ENCODE measurements at places on chromosomes 4 and X.

- DNase-seq = no peak
These were observed 27.2 kb upstream of the IGSF1 start for GRCh38 chrX:131316260-131316659.

DNA sequence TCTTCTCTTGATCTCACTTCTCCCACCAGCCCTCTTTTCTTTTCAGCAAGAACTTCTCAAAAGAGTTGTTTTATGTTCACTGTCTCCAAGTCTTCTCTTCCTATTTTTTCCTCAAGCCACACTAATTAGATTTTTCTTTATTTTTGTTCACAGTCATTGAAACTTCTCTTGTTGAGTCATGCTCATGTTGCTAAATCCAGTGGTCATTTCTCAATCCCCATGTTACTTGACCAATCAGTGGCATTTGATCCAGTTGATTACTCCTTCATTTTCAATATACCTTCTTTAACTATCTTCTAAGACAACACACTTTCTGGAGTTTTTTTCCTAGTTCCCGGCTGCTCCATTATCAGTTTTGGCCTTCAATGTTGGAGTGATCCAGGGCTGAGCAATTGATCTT, 103.1 kb upstream of the LSM6 start:
- no peak for DNase-seq

- DNase-seq = no peak
These were observed 54.2 kb downstream of the EDNRA start for GRCh38 chr4:147535124-147535523.

- DNase-seq = peak; percentile 75
These were observed 58.7 kb upstream of the KDR start for GRCh38 chr4:55183926-55184599.

- no peak for DNase-seq
These were observed 67.7 kb upstream of the HS3ST1 start for GRCh38 chr4:11496351-11496829.

DNA sequence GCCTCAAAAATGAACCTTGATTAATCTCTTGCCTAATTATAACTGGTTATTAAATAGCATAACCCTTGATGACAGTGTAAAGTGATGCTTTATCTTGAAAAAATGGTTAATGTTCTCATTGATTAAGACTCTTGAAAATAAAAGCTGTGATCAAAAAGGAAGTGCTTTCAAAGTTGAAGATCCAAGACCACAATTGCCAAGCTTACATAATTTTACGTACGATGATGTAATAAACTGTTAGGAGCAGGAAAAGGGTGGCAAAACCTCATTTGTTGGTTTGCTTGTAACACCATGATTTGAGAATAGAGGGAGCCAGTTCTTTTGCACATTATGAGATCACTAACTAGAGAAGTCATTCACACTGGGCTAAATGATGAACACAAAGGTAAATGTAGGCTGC, 322.2 kb downstream of the ADGRL3 start:
- no peak for DNase-seq

GRCh38 chrX:101407748-101408531, at the start of the genes GLA and HNRNPH2:
TSS of gene GLA (minus strand) at chrX:101407925. CDS start at chrX:101407903, 22 bp downstream.
TSS of gene HNRNPH2 (plus strand) at chrX:101408222. CDS start at chrX:101411989, 3,767 bp downstream.
- peak; percentile 97 for DNase-seq

- peak; percentile 52 for DNase-seq
These were observed 71.0 kb downstream of the MTHFD2L start for GRCh38 chr4:74228691-74229640.

GRCh38 chrX:109372716-109373115, 109.2 kb downstream of the GUCY2F start:
- DNase-seq = no peak

- DNase-seq = no peak
These were observed 172.2 kb downstream of the HS6ST2 start for GRCh38 chrX:132786217-132786616.

DNA sequence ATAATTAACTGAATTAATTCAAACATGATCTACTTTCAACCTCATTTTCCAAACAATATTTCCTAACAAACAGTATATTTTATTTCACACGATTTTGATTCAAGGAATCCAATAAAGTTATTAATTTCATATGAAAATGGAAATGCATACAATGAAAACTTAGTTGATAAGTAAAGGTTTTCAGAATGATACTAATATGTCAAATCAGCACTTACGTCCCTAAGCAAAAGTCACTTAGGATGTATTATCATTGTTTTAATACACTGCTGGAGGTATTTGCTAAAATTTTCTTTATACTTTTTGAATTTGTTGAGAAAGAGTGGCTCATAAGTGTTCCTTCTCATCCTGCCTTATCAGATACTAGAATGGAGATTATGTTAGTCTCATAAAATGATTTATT, 266.8 kb upstream of the PUDP start:
- DNase-seq = no peak

DNA sequence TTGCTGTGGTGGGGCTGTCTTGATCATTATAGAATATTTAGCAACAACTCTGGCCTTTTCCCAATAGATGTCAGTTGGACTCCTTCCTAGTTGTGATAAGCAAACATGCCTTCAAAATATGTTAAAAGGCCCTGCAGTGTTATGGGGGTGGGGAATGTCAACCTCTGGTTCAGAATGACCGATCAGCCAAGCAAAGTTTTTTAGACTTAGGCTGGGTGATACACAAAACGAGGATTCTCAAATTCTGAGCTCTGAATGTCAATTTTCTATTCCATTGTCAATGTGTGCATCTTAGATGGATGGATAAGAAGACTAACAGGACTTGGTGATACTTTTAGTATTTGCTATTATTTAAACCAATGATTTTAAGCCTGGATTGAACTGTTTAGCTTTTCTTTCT, 940.0 kb upstream of the GRIA3 start:
- no peak for DNase-seq

DNA sequence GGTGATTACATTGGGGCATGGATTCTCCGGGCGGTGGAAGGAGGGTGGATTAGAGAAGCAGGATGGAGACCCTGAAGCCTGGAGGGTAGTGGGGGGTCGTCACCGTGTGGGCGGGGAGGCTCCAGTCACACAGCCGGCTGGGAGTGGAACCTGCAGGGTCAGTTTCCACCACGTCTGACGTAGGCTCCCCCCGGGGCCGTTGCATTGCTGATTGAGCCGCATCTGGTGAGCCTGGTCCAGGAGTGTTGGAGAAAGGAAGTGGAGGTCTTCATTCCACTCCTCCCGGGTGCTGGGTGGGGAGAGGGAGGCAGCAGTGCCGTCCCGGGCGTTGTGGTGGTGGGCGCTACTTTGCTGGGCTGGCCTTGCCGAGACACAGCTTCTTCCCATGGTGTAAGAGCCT, 28.1 kb downstream of the TBC1D14 start:
- DNase-seq = no peak

DNA sequence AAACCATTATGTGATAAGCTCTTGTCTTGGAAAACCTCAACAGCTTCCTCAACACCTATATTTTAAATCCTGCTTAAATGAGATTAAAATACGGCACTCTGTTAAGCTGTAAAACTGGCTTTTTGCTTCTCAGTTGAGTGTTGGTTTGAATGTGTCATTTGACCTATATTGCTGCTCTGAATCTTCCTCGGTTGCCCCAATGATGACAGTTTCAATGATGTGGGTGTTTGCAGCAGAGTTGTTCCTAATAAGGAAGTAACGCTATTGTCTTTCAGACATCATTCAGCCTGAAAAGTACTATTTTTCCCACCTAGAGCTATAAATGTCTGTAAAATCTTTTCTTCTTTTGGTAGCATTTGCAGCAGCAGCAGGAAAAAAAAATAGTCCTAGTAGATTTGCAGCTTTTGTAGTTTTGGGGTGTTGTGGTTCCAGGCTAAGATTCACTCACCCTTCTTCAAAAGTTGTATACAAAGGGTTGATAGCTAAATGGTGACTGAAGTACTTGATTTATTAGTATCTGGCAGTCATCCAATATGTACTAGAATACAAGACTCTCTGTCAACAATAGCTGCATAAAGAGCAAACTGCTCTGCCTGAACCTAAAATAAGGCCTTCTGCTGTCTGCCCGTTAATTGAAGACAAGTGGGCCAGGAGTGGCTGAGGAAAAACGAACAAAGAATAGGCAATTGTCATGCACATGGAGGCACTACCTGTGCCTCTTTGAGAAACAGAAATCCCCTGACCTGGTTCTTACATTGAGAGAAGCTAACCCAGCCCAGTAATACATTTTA, 333.1 kb downstream of the IL1RAPL1 start:
- no peak for DNase-seq

- no peak for DNase-seq
These were observed 26.4 kb downstream of the NOP14 start for GRCh38 chr4:2936773-2937145.

GRCh38 chr4:68906780-68907137, 44.8 kb downstream of the UGT2A3 start:
- no peak for DNase-seq

- DNase-seq = peak; percentile 58
These were observed 61.3 kb upstream of the TXK start for GRCh38 chr4:48195374-48195773.

- no peak for DNase-seq
These were observed 470.5 kb downstream of the PCDH7 start for GRCh38 chr4:31190671-31191070.

- no peak for DNase-seq
These were observed 5.7 kb upstream of the DGAT2L6 start for GRCh38 chrX:70171624-70172023.

GRCh38 chr4:106615961-106616360, 247.4 kb upstream of the GIMD1 start:
- no peak for DNase-seq

- peak; percentile 21 for DNase-seq
These were observed 31.1 kb downstream of the NHSL2 start for GRCh38 chrX:71941776-71942175.

- no peak for DNase-seq
These were observed 318.3 kb upstream of the GATB start for GRCh38 chr4:152079079-152079478.

GRCh38 chr4:566508-567295, 9.4 kb downstream of the TMEM271 start:
- DNase-seq = no peak

DNA sequence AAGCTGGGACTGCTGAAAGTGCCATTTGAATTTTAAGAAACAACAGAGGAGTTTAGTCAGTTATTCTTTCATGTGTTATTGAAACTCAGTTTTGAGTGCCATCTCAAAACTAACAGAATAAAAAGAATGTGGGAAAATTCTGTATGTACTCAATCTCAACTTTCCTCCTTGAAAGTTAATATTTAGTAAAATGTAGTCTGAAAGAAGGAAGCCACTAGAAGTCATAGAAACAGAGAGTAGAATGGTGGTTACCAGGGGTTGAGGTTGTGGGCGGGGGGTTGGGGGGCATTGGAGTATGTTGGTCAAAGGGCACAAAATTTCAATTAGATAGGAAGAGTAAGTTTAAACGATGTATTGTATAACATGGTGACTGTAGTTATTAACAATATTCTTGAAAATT, 628.3 kb upstream of the MAGEB2 start:
- no peak for DNase-seq

DNA sequence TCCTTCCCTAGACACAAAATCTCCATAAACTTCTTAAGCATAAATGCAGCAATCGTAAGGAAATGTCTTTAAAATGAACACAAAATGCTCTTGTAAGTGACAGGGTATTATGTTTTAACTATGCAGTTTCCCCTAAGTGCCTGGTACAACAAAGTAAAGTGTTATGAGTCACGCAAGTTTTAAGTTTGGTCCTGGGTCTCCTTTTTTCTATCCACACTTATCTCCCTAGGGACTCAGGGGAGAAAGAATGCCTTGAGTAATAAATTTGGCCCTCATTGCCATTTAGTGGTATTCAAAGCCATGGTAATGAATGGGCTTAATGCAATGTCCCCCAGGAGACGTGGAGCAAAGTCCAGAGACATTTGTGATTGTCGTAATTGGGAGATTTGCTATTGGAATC, 149.1 kb downstream of the MAGEB17 start:
- DNase-seq = no peak

- no peak for DNase-seq
These were observed 16.5 kb downstream of the TMPRSS11E start for GRCh38 chr4:68463796-68464195.

DNA sequence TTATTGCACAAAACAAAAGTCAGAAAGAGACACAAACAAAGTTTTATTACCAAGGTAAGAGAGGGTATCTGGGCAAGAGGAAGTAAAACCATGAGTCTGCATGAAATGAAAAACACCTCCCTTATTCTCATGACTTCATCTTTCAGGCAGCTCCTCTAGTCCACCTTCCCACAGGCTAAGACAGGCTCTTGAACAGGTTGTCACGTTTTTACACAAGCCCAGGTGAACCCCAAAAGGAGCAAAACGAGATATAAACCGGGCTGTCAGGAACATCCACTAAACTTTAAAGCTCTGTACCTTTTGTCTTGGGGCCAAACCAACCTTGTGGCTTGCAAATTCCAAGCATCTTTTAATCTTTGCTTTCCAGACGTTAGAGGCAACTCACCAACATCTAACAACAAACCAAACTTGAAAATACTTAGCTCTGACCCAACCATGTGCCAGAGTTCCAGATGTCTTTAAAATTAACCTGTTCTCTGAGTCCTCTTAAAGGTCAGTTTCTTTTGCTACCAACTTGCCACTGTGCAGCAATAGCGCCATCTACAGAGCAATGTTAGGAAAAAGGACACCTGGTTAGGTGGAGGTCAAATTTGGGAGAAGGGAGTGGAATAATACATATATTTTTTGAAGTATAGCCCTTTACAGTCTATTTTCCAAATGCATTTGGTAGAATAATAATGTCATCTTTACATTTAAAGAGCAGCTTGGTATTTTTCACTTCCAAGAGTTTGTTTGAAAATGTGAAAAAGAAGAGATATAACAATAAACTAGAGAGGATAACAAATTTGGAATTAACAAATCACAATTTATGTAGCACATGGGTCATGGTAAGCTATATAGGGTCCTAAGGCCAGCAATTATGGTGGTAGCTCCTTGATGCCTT, 73.1 kb downstream of the QRFPR start:
- peak; percentile 69 for DNase-seq

- no peak for DNase-seq
These were observed 219.6 kb downstream of the CAMK2D start for GRCh38 chr4:113541933-113542332.

DNA sequence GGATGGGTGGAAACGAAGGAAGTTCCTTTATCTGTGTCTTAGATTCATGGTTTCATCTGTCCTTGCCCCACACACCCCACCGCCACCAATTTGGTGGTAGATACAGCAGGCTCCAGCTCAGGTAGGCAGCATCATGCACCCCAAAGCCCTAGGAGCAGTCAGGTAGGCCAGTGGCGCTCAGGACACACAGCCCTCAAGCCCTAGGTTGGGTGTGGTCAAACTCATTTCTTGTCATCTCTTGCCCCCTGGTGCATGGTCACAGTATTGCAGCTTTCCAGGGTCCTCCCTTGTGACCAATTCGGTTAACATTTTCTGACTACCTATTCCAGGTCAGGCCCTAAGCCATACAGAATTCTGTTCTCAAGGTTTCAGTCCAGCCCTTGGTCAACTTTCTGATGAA, 14.5 kb upstream of the PRRG3 start:
- DNase-seq = no peak

- DNase-seq = peak; percentile 27
These were observed 117.8 kb upstream of the NOCT start for GRCh38 chr4:138897811-138898226.

DNA sequence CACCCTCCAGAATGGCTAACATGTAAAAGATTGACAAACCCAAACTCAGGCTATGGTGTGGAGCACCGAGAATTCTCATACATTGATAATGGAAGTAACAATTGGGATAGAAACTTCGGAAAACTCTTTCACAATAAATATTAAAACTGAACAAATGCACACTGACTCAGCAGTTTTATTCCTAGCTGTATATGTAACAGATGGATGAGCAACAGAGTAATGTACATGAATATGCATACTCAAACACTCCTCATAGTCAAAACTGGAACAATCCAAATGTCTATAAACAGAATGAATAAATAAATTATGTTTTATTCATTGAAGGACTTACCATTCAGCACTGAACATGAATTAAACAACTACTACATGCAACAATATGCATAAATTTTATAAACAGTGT, 37.1 kb upstream of the PDE5A start:
- no peak for DNase-seq

- no peak for DNase-seq
These were observed 731 bp upstream of the AMMECR1 start for GRCh38 chrX:110318664-110318968.

All from HFF-Myc (cell line).